Osteoblast (primary cell): ENCODE measurements at places on chromosomes 7 and 10. TPM values are rescaled to one million over a fixed set of nuclear protein-coding genes. Genes with fewer than 3 reads are reported as not detected.

DNA sequence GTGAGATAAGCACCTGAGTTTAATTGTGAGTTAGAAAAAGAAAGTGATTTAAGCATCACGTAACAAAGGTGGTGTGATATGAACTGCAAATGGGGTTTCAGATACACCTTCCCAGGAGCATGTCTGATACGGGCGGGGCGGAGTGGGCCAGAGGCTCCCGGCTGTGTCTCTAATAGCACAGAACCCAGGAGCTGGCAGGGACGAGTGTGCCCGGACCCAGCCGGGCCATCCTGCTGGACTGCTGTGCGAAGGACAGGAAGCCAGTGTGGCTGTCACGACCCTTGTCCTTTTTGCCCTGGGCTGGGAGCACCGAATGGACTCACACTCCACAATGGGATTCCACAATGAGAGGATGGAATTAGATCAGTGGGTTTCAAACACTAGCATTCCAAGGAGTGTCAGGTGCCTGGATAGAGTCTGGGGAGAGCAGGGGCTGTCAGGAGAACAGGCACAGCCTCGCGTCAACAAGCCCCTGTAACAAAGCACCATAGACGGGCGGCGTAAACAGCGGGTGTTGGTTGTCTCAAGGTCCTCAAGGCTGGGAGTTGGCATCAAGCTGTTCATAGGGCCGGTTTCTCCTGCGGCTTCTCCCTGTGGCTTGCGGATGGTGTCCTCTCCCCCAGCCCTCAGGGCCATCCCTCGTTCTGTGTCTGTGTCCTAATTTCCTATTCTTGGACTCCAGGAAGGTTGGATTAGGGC is 242.6 kb upstream of the PITRM1 start:
- DNase-seq = peak; percentile 25

DNA sequence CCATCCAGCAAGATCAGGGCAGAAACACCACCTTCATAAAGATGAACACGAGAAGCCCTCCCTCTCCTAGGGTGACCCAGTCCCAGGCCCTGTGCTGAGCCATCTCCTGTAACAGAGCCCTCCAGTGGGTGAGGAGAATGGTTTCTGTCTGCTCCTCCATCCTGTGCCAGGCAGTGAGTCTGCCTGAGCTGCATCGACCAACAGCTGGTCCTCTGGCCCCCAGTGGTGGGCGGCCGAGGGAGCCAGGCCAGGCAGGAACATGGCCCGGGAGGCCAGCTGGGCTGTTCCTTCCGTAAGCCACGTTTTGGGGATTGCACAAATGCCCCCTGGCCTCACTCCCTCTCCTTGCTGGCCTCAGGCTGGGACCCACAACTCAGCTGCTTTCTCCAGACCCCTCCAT is 73.5 kb downstream of the GRB10 start:
- DNase-seq = no peak

DNA sequence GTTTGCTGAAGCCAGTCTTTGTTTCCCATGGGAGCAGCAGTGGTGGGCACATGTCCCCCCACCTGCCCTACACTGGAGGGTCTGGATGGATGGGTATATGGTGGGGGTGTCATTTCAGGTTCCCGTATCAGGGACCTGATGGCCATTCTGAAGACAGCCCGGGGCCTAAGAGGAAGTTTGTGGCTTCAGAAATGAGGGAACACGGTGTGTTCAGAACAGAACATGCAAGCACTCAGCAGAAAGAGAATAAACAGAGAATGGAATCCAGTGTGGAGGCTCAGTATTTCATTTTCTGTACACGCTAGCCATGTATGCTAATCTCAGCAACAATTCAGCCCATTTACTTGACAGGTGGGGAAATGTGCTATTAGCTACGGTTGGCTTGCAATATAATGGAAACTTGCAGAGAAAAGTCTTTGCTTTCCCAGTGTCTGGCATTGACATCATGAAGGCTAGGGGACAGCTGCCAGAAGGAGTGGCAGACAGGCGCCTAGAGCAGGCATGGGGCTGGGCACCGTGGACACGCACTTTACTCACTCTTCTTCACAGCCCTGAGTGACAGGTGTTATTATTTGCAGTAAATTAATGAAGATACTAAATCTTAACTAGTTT is 98.6 kb downstream of the ELMO1 start:
- DNase-seq = no peak

GRCh38 chr7:88202799-88203198 is 17.0 kb downstream of the SRI start:
- no peak for DNase-seq

DNA sequence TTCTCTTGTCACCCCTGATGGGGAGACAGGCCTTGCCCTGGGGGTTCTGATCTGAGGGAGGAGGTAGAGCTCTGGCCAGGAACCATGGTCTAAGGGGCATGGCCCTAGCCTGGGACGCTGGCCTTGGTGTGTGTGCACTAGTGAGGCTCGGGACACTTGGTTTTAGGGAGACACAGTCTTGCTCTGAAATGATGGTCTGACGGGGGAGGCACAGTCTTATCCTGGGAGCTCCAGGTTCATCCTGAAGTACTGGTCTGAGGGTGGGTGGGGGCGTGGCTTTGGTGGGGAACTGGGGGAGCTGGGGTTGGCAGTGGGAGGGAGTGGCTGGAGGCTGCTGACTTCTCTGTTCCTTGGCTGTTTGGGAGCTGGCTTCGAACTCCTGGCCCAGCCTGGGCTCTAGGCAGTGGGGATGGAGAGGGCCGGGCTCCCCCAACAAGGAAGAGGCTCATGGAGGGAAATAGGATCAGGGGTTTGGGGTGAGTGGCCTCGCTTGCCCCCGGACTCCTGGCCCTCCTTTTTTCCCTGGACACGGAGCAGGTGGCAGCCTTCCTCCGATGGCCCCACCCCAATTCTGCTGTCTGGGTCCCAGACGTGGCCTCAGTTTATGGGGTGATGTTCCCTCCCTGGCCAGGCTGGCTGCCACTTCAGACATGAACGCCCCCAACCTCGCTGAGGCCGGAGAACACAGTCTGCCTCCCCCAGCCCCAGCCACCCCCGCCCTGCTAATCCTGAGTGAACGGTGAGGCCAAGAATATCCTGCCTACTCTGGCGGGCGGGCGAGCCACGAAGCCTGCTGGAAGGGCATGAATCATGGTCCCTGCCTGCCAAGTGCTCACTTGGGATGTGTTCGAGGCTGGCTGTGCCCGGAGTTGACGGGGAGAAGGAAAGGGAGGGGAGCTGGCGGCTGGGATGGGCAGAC is 43.5 kb downstream of the TMEM270 start:
- peak; percentile 96 for DNase-seq

- DNase-seq = no peak
These were observed 557.4 kb upstream of the ADARB2 start for GRCh38 chr10:2294739-2295138.

GRCh38 chr10:102795453-102796406 is 41.5 kb downstream of the CYP17A1 start:
- DNase-seq = no peak

DNA sequence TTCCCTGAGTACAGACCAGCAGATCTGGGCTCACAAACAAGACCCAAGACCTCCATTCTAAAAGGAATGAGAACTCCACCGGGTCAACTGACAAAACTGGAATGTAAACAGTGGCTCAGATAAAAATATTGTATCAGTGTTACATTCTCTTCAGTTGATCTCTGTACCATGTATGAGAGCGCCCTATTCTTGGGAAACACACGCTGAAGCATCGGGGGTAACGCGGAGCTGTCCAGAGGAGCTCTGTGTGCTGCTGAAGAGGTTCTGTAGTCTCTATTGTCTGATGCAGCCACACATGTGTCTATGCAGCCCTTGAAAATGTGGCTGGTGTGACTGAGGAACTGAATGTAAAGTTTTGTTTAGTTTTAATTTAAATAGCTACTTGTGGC is 39.7 kb downstream of the HIPK2 start:
- DNase-seq = no peak

- no peak for DNase-seq
These were observed 15.4 kb downstream of the MICU1 start for GRCh38 chr10:72610466-72610865.

GRCh38 chr7:137928626-137929025 is 73.3 kb downstream of the CREB3L2 start:
- no peak for DNase-seq

- DNase-seq = no peak
These were observed 78.9 kb upstream of the FOXK1 start for GRCh38 chr7:4602905-4603842.

- DNase-seq = no peak
These were observed 28.4 kb upstream of the BMPR1A start for GRCh38 chr10:86728056-86728455.

GRCh38 chr7:2905027-2905426 is 60.9 kb upstream of the GNA12 start:
- peak; percentile 73 for DNase-seq

AZGP1 gene
- total RNA-seq = not detected in 2 replicates

PNLIP gene
- not detected in 2 replicates for total RNA-seq

SLC26A3 gene
- not detected in 2 replicates for total RNA-seq

CYP26C1 gene
- under 0.01 TPM in 2 replicates for total RNA-seq

GPER1 gene
- total RNA-seq = 10.3 and 10.5 TPM in 2 replicates

LYZL2 gene
- not detected in 2 replicates for total RNA-seq

CHAT gene
- total RNA-seq = not detected in 2 replicates

DAGLB gene
- total RNA-seq = 17.1 and 17.4 TPM in 2 replicates
